ENCODE measurements at places on chromosomes 13 and 19. TPM values are rescaled to one million over a fixed set of nuclear protein-coding genes. Genes with fewer than 3 reads are reported as not detected.

SLC7A9 gene
- 0.28 TPM for total RNA-seq

EFNA2 gene
- not detected for total RNA-seq

ANGPTL8 gene
- not detected for total RNA-seq

DCT gene
- total RNA-seq = 0.07 TPM

URAD gene
- not detected for total RNA-seq

RASL11A gene
- 5.3 TPM for total RNA-seq

DNA sequence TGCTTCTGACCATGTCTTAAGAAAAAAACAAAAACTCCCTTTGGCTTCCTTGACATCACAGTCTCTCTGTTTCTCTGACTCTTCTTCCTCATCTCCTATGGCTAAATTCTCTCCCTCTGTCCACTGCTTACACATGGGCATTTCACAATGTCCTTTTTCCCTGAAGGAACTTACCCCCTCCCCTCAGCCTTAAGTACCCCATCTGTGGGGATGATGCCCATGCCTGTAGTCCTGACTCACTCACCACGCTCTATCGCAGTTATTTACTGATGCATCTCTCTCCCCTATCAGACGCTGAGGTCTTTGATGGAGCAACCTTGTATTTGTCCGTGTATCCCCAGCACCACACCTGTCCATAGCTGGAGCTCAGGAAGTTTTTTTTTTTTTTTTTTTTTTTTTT lies 32.4 kb downstream of the ACTN4 start:
- no peak for DNase-seq

- no peak for DNase-seq
Measured at GRCh38 chr13:98172590-98173422, 4.3 kb downstream of the RNF113B start.

GRCh38 chr13:112058941-112059340 lies 8.0 kb upstream of the SOX1 start:
- DNase-seq = no peak

DNA sequence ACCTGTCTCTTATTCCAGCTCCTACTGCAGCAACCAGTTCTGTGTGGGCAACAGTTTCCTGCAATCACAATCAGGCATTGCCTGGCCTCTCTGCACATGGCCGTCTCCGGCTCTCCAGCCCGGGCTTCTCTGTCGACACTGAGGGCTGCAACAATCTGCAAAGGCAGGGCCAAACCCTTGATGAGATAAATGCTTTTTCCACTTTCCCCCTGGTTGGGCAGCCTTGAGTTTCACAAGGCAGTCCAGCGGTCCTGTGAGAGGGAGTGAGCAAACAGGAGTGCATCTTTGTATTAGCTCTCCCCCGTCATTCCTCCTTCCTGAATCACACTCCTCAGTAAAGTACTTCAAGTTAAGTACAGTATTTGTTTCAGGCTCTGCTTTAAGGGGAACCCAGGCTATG lies 40.7 kb upstream of the VWA8 start:
- no peak for DNase-seq

DNA sequence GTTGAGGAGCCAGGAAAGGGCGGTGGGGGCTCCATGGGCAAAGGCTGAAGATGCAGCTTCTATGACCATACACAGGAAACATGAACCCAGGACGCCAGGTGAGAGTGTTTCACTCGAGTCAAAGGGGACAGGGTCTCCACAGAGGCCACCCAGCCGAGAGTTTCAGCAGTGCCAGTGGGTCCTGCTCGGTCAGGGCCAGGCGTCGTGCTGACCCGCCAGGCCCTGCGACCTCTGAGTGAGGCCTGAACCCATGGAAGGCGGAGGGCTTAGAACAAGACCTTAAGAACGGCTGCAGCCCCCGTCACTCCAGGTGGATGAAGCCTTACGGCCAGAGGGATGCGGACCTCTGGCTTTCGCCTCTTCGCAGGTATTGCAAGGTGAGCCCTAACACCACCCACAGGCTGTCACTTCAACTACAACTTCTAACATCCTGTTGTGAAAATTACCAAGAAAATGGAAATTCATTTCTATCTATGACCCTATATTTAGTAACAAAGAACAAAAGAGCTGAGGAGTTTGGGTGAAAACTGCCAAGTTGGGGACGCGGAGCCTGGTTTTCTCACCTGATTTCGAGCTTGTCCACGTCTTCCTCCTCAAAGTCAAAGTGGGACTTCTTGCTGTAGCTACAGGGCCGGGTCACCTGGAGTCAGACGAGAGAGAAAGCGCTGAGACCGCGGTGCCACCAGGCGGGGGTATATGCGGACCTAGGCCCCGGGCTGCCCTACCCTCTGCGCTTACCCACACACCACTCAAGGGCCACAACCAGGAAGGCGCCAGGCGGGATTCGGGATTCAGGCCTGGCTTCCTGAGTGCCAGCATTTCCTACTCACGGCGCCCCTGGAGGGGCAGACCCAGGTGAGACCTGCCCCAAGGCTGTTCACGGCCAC lies 50.1 kb upstream of the C13orf46 start:
- no peak for DNase-seq

DNA sequence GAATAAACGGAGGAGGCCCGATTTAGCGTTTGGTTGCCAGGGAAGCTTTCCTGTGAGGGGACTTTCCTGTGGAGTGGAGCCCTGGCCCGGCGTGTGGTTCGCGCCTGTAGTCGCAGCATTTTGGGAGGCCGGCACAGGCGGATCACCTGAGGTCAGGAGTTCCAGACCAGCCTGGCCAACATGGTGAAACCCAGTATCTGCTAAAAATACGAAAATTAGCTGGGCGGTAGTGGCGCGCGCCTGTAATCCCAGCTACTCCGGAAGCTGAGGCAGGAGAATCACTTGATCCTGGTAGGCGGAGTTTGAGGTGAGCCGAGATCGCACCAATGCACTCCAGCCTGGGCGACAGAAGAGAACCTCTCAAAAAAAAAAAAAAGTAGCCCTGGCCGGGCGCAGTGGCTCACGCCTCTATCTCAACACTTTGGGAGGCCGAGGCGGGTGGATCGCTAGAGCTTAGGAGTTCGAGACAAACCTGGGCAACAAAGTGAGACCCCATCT lies 6.9 kb downstream of the KANK3 start:
- DNase-seq = no peak

GRCh38 chr13:92894447-92894846 lies 332.2 kb upstream of the GPC6 start:
- DNase-seq = no peak

- peak; percentile 33 for DNase-seq
Measured at GRCh38 chr19:737591-738093, 13.3 kb upstream of the MISP start.

DNA sequence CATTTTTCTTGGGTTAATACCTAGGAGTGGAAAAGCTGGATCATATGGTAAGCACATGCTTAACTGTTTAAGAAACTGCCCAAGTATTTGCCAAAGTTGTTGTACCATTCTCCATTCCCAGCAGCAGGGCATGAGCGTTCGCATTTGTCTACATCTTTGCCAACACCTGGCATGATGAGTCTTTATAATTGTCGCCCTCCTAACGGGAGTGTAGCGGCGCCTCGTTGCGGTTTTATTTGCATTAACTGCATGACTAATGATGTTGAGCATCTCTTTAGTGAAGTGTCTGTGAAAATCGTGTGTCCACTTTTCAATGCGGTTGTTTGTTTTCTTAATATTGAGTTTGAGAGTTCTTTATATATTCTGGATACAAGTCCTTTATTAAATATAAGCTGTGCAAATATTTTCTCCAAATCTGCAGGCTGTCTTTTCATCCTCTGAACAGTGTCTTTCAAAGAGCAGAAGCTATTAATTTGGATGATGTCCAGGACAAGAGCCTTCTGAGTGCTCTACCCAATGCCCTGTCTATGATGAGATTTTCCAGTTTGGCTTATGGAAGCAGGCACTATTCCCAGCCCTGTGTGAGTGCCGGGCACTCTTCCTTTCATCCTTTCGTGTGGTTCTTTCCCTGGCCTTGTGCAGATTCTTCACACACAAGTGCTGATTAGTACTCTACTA lies 202.0 kb downstream of the FOXO1 start:
- DNase-seq = no peak

DNA sequence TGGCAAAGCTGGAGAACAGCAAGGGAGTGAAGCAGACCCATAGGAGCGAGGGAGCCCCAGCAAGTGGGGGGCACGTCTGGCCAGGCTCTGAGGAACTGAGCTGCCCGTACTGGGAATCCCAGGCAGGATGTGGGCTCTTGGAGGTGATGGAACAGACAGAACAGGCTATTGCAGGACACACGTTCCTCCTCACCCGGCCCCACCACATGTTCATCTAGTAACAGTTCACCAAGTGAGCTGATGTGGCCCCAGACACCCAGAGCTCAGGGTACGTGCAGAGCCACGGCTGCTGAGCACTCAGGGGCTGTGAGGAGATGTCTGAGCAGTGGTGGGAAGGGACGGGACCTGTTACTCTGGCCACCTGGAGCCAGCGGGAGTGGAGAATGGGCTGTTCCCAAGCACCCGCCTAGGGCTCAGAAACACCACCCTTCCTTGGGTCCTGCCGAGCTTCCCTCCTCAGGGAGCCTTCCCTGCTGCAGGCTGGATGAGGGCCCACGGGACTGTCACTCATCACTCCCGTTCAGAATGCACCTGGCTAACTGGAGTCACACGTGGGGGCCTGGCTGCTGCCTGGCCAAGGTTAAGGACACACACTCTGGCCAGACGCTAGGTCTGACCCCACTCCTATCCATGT lies 18.4 kb downstream of the ELL start:
- no peak for DNase-seq

DNA sequence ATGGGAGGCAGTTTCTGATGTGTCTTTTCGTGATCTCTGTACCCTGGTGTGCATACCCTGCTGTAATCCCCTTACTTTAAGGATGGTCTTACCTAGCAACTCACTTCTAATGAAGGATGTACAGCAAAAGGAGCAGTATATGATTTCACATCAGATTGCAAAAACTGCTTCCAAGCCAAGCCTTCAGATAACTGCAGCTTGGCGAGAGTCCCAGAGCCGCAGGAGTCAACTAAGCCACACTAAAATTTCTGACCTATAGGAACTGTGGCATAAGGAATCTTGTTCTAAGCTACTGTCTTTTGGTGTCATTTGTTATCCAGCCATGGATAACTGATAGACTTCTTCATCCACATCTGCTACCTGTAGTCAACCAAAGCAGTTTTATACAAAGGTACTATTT lies 496.7 kb downstream of the GPC6 start:
- DNase-seq = no peak

GRCh38 chr19:30349131-30349730 lies 23.0 kb upstream of the ZNF536 start:
- DNase-seq = no peak

- no peak for DNase-seq
Measured at GRCh38 chr13:74774264-74774663, 640.1 kb upstream of the KLF12 start.

DNA sequence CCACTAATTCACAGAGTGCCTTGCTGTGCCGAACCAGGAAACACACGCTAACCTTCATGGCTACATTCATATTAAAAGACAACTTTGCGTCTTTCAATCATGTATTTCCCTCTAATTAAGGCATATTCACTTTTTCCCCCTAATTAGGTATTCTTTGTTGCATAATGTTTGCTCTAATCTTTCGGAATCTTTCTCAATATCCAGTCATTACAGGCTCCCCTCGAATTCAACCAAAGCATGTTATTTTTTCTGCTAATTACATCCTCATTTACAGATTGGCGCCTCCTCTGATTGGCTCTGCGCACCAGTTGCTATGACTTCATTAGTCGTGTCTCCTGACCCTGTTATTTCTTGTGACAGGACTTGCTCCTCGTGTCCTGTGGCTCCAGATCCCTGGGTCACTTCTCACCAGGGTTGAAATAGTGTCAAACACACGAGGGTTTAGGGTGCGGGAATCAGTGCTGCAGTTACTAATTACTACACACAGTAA lies 226.7 kb upstream of the TSHZ3 start:
- DNase-seq = no peak

- DNase-seq = no peak
Measured at GRCh38 chr13:100954430-100955305, 280.1 kb upstream of the TMTC4 start.

DNA sequence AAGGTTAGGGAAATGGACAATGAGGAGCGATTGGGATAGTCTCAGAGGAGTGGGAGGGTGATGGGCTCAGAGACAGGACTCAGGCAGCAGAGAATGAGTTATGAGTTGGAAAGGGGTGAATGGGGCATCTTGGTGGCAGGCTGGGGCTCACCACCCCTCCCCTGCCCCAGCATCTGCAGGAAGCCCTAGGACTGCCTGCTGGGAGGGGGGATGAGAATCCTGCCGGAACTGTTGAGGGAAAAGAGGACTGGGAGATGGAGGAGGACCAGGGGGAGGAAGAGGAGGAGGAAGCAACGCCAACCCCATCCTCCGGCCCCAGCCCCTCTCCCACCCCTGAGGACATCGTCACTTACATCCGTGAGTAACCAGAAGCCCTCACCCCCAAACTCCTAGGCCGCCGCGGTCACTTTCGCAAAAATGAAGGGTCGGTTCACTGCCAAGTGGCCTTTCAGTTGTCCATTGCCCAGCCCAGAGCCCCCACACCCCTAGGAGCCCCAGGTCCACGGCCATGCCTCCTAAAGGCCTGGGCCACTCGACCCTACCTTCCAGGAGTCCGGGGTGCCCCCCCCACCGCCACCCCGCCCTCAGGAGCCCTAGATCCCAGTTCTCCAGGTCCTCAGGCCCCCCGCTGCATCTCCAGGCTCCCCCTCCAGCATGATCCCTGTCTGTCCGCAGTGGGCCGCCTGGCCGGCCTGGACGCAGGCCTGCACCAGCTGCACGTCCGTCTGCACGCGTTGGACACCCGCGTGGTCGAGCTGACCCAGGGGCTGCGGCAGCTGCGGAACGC lies 764 bp downstream of the CLEC11A start:
- DNase-seq = no peak

- DNase-seq = no peak
Measured at GRCh38 chr19:40608240-40608621, 7.1 kb downstream of the LTBP4 start.

- no peak for DNase-seq
Measured at GRCh38 chr19:50490411-50490811, 13.8 kb upstream of the GARIN5A start.

DNA sequence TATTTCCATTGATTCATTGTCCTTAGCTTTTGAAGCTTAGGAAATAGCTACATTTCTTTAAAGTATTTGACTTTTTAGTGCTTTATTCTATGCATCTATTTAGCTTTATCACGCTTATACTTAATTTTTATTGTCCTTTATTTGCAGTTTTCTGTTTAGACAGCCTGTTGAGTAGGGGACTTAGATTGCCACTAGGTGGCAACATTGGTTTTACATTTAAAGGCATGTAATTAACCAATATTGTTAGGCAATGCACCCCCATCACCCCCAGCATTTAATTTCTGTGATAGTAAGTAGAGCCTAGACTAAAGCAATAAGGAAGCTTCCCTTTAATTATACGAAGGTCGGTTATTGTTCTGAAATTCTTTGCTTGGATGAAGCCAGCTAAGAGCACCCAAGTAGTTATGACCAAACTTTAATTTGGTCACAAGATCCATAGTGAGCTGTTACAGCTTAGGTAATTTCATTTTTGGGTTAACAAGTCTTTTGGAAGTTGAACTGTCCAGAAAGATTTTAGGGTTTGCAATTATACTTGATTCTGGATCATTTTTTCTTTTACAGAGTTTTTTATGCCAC lies 36.5 kb downstream of the B3GLCT start:
- DNase-seq = no peak

- DNase-seq = no peak
Measured at GRCh38 chr13:32428581-32429432, 877 bp upstream of the N4BP2L1 start.

Data from CD8-positive, alpha-beta memory T cell (primary cell).